ENCODE measurements at places on chromosomes 3 and 15. TPM values are rescaled to one million over a fixed set of nuclear protein-coding genes. Genes with fewer than 3 reads are reported as not detected.
A peak's percentile ranks its signal among the peaks of the same experiment; 100 is the strongest.

SMAD6 gene
- total RNA-seq, result 5.2 TPM

ZNF860 gene
- 2.5 TPM for total RNA-seq

TRH gene
- not detected for total RNA-seq

- no peak for DNase-seq
- H3K4me3 ChIP-seq, result peak overlapping the region; percentile 95
- peaks cover 6% of the 10 kb centered on the region for H3K27me3 ChIP-seq
- H3K36me3 ChIP-seq, result no peaks in the 10 kb centered on the region
- peaks cover 23% of the 10 kb centered on the region for H3K4me1 ChIP-seq
These were observed 1.6 kb downstream of the PLXNA1 start for GRCh38 chr3:126984391-126985131.

DNA sequence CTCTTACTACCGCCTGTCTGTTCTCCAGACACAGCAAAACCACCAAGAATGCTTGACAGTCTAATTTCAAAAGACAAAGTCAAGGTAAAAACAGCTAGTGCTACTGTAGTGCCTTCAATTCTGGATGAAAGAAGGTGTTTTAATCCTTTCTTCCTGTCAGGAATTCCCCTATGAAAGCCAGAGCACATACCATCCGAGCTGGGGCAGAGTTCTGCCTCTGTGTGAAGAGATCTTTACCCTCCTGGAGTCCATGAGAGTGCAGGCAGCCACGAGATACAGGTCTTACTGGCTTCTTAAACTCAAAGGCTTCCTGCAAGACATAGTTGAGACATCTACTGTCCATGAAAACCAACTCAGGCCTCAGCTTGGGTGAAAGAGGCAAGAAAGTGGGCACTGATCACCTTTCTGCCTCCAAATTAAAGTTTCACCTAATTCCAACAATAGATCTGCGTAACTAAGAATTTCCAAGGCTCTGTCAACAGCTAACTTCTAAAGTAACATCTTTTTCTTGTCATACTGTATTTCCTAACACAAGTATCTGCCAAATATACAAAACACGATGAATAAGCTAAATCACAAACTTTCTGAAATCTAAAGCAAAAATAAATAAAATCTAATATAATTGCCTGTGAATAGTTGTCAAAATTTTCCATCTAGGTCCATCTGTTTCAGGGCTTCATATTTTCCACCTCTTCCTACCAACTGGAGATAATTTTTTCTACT lies 7.5 kb downstream of the CDC25A start:
- peaks cover 40% of the 10 kb centered on the region for H3K36me3 ChIP-seq
- H3K4me3 ChIP-seq, result no peak overlapping the region
- H3K4me1 ChIP-seq, result no peaks in the 10 kb centered on the region
- no peak for DNase-seq

- H3K36me3 ChIP-seq, result no peaks in the 10 kb centered on the region
- no peak overlapping the region for H3K4me3 ChIP-seq
- H3K27ac ChIP-seq, result no peak overlapping the region
- no peak for DNase-seq
- H3K4me1 ChIP-seq, result no peaks in the 10 kb centered on the region
These were observed 155.8 kb upstream of the LRIG1 start for GRCh38 chr3:66656609-66657008.

GRCh38 chr3:127720161-127720823 lies 47.5 kb downstream of the ABTB1 start:
- no peak for DNase-seq
- no peak overlapping the region for H3K27ac ChIP-seq
- no peak overlapping the region for H3K4me3 ChIP-seq
- H3K4me1 ChIP-seq, result peaks cover 31% of the 10 kb centered on the region

DNA sequence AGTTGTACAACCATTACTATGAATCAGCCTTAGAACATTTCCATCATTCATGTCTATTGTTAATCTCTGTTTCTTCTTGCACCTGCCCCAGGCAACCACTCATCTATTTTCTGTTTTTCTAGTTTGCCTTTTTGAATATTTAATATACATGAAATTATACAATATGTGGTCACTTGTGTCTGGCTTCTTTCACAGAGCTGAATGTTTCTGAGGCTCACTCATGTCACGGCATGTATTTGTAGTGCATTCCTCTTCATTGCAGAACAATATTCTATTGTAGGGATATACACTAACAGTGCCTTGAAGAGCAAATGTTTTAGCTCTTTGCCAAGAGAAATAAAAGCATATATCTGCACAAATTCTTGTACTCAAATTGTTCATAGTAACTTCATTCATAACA lies 32.9 kb downstream of the CERS3 start:
- no peak for DNase-seq
- no peaks in the 10 kb centered on the region for H3K27me3 ChIP-seq
- peaks cover 35% of the 10 kb centered on the region for H3K36me3 ChIP-seq

DNA sequence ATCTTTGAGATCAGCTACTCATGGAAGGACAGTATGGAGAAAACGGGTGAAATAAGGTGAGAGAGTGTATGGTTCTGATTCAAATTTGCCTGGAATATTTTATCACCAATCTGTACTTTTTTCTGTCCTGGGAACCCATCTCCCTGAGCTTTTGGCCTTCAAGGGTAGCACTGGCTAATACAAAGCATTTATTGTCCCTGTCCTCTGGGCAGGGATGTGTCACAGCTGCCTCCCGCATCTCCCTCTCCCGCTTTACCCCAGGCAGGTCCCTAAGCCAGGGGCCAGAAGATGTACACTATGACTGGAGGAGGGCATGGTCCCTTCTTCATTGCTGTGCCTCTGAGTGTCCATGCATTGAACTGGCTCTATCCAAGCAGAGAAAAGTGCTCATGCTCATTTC lies 201.7 kb upstream of the CHRNA7 start:
- DNase-seq, result no peak
- no peak overlapping the region for H3K4me3 ChIP-seq
- H3K4me1 ChIP-seq, result no peaks in the 10 kb centered on the region
- no peak overlapping the region for H3K27ac ChIP-seq
- H3K27me3 ChIP-seq, result no peaks in the 10 kb centered on the region

- H3K36me3 ChIP-seq, result no peaks in the 10 kb centered on the region
- DNase-seq, result no peak
- H3K4me3 ChIP-seq, result no peak overlapping the region
- H3K27me3 ChIP-seq, result no peaks in the 10 kb centered on the region
- H3K27ac ChIP-seq, result no peak overlapping the region
- H3K4me1 ChIP-seq, result no peaks in the 10 kb centered on the region
These were observed 16.7 kb upstream of the CMTM7 start for GRCh38 chr3:32374788-32375595.

GRCh38 chr3:187986514-187986934 lies 167.4 kb upstream of the LPP start:
- H3K36me3 ChIP-seq, result no peaks in the 10 kb centered on the region
- no peaks in the 10 kb centered on the region for H3K4me1 ChIP-seq
- H3K27ac ChIP-seq, result no peak overlapping the region
- no peak overlapping the region for H3K4me3 ChIP-seq

- no peak overlapping the region for H3K27ac ChIP-seq
- no peak overlapping the region for H3K4me3 ChIP-seq
- H3K27me3 ChIP-seq, result no peaks in the 10 kb centered on the region
- no peak for DNase-seq
These were observed 271.1 kb downstream of the SHQ1 start for GRCh38 chr3:72577190-72577589.
